ENCODE measurements at places on chromosomes 7 and 10. TPM values are rescaled to one million over a fixed set of nuclear protein-coding genes. Genes with fewer than 3 reads are reported as not detected.

DNA sequence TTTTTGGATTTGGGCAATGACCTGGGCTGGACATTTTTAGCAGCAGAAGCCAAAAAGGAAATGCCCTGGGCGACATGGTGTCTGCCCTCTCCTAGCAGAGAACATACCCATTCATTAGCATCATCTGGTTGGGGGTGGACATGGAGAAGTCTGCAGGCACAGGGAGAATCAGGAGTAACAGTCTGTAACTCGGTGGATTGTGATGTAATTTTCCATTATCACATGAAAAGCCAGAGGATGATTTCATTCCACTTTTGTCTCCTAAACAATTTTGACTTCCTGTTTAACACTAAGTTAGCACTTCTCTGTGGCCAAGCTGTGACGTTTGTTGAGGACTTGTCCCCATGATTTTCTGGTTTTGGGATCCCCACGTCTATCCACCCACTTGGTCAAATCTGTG, 153.8 kb upstream of the HABP2 start:
- no peak for DNase-seq
- H3K27me3 ChIP-seq, result no peaks in the 10 kb centered on the region
- H3K4me3 ChIP-seq, result no peak overlapping the region
- H3K4me1 ChIP-seq, result no peaks in the 10 kb centered on the region

DNA sequence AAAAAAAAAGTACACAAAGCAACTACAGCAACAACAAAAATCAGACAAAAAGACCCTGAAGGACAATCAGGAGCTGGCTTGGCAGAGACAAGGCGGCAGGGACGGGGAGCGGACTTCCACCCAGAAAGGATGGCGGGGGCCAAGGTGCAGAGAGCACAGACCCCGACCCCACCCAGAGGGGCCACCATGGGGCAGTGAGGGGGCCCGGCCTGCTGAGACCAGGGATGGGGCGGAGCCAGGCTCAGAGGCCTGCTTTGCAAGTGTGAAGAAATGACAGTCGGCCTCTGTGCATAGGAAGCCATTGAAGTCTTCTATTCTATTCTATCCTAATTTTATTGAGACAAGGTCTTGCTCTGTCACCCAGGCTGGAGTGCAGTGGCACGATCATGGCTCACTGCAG, 82.0 kb downstream of the ELFN1 start:
- H3K27me3 ChIP-seq, result peaks cover 8% of the 10 kb centered on the region
- no peak overlapping the region for H3K4me3 ChIP-seq
- peak; percentile 46 for DNase-seq
- no peaks in the 10 kb centered on the region for H3K36me3 ChIP-seq
- no peaks in the 10 kb centered on the region for H3K4me1 ChIP-seq

Gene MRLN
- total RNA-seq, result not detected

GRCh38 chr10:69669409-69669808, 39.4 kb downstream of the FAM241B start:
- no peaks in the 10 kb centered on the region for H3K4me1 ChIP-seq
- no peak overlapping the region for H3K4me3 ChIP-seq
- no peaks in the 10 kb centered on the region for H3K36me3 ChIP-seq
- H3K27me3 ChIP-seq, result no peaks in the 10 kb centered on the region
- no peak overlapping the region for H3K27ac ChIP-seq
- DNase-seq, result no peak

DNA sequence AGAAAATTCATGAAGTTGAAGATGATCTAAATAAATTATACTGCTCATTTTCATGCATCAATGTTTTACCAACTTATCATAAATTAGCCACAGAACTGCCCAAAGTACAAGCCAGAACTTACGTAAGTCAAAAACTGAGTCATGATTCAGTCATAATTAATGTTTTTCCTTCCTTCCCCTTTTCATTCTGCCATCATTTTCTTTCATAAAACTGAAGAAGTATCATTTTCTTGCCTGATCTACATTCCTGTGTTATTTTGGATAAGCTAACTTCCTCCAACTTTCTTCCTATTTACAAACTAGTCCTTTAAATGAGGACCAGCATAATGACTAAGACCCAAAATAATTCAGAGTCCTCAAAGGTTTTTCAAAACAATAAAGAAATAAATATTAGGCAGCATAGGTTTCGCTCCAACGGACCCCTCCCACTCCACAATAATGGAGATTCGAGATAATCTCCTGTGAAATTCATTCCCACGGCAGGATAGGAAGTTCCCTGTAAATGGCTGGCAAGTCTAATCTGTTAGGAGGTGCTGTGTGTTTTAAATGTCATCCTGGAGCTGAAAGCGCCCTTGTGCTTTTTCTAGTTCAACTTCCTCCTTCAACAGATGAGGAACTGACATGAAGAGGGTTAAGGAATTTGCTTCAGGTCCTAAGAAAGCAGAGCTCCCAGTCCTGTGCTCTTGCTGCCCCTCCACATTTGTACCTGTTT, 218.9 kb downstream of the DOCK4 start:
- no peaks in the 10 kb centered on the region for H3K27me3 ChIP-seq
- peak overlapping the region; percentile 23 for H3K27ac ChIP-seq
- H3K4me3 ChIP-seq, result no peak overlapping the region

GRCh38 chr10:113267619-113268562, 285.0 kb upstream of the HABP2 start:
- DNase-seq, result no peak
- no peaks in the 10 kb centered on the region for H3K36me3 ChIP-seq
- H3K4me1 ChIP-seq, result no peaks in the 10 kb centered on the region
- no peaks in the 10 kb centered on the region for H3K27me3 ChIP-seq
- no peak overlapping the region for H3K4me3 ChIP-seq
- no peak overlapping the region for H3K27ac ChIP-seq

Gene ASB10
- total RNA-seq, result not detected

GRCh38 chr10:28906415-28906814, 229.1 kb downstream of the BAMBI start:
- H3K4me3 ChIP-seq, result no peak overlapping the region
- peaks cover 12% of the 10 kb centered on the region for H3K4me1 ChIP-seq
- no peak for DNase-seq
- no peaks in the 10 kb centered on the region for H3K36me3 ChIP-seq
- no peaks in the 10 kb centered on the region for H3K27me3 ChIP-seq
- no peak overlapping the region for H3K27ac ChIP-seq

- H3K27ac ChIP-seq, result peak overlapping the region; percentile 59
- peak; percentile 77 for DNase-seq
- peaks cover 39% of the 10 kb centered on the region for H3K4me1 ChIP-seq
- no peaks in the 10 kb centered on the region for H3K27me3 ChIP-seq
- no peak overlapping the region for H3K4me3 ChIP-seq
Measured at GRCh38 chr7:76333511-76334101, 25.2 kb downstream of the YWHAG start.

GRCh38 chr7:74258639-74259038, 4.4 kb upstream of the RFC2 start:
- no peak for DNase-seq
- no peak overlapping the region for H3K4me3 ChIP-seq
- H3K36me3 ChIP-seq, result no peaks in the 10 kb centered on the region
- H3K27ac ChIP-seq, result no peak overlapping the region

Gene ADCK2
- total RNA-seq, result 20.5 TPM

- no peak overlapping the region for H3K4me3 ChIP-seq
- no peak for DNase-seq
- H3K27me3 ChIP-seq, result no peaks in the 10 kb centered on the region
Measured at GRCh38 chr10:61211468-61211867, 241.7 kb downstream of the TMEM26 start.

Gene SFTPA1
- not detected for total RNA-seq

Gene MACC1
- under 0.01 TPM for total RNA-seq

Gene HTRA1
- 121 TPM for total RNA-seq

Gene RP9
- 6.9 TPM for total RNA-seq

DNA sequence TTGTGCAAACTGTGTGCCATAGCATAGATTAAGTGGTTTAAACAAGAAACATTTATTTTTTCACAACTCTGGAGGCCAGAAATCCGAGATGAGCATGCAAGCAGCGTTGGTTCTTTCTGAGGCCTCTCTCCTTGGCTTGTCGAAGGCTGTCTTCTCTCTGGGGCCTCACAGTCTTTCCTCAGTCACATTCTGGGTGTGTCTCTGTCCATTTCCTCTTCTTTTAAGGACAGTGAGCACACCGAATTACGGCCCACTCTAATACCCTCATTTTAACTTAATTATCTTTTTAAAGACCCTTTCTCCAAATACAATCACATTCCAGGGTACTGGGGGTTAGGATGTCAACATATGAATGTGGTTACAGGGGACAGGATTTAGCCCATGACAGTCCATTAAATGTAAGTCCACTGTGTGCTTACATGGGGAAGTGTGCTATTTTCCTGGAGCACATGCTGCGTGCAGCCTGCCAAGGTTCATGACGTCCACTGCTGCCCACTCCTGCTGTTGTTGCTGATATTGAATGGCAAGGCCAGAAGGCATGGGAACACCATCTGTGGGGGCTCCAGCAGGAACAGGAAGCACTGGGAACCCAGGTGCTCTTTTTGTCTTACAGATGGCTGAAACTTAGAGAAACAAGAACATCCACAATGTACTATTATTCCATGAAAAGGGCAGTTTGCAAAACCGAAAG, 365.5 kb downstream of the GALNT17 start:
- H3K27me3 ChIP-seq, result no peaks in the 10 kb centered on the region
- no peak for DNase-seq
- H3K4me1 ChIP-seq, result no peaks in the 10 kb centered on the region
- no peaks in the 10 kb centered on the region for H3K36me3 ChIP-seq
- no peak overlapping the region for H3K27ac ChIP-seq
- H3K4me3 ChIP-seq, result no peak overlapping the region
